Osteoblast (primary cell): ENCODE measurements at places on chromosomes 16 and 17. TPM values are rescaled to one million over a fixed set of nuclear protein-coding genes. Genes with fewer than 3 reads are reported as not detected.
A peak's percentile ranks its signal among the peaks of the same experiment; 100 is the strongest.

TSPAN10 gene
- 2.9 and 11.5 TPM in 2 replicates for total RNA-seq

DNA sequence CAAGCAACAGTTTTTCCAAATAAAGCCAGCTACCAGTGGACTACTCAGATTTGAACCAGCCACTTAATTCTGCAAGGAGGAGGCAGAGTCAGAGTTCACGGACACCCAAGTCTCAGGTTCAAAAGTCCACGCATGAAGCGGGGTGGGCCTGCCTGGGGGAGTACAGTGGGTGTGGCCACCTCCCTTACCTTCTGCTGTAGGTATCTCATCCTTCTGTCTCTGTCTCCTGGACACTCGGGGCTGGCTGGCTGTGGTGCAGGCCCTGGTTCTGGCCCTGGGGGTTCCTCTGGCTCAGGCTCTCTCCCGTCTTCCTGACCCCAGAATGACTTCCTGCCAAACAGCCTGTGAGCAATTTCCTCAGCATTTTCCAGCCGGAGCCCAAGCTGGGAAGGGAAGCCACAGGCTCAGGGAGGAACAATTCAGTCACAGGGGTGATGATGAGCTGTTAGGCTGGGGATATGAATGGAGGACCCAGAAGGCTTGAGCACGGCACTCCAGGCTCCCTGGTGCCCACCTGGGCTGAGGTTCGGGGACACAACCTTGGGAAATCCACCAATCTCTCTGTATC, 101.9 kb downstream of the LITAF start:
- peak; percentile 95 for DNase-seq

GRCh38 chr17:42953669-42954068, 10.6 kb downstream of the AARSD1 start:
- no peak for DNase-seq

- DNase-seq: peak; percentile 56
Observed at GRCh38 chr17:62741290-62741689, 66.8 kb downstream of the MARCHF10 start.

DNA sequence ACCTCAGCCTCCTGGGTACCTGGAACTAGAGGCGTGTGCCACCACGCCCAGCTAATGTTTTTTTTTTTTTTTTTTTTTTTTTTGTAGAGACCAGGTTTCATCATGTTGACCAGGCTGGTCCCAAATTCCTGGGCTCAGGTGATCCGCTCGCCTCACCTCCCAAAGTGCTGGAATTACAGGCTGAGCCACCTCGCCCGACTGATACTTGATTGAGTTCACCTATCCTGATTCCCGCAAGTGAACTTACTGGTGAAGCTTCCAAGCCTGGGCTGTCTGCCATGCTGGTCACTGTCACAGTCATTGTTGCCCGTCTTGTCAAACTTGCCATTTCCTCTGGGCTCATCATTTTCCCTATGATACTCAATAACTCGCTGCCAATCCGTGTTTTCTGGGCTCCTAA, 71.1 kb upstream of the MTMR4 start:
- DNase-seq: no peak

DNA sequence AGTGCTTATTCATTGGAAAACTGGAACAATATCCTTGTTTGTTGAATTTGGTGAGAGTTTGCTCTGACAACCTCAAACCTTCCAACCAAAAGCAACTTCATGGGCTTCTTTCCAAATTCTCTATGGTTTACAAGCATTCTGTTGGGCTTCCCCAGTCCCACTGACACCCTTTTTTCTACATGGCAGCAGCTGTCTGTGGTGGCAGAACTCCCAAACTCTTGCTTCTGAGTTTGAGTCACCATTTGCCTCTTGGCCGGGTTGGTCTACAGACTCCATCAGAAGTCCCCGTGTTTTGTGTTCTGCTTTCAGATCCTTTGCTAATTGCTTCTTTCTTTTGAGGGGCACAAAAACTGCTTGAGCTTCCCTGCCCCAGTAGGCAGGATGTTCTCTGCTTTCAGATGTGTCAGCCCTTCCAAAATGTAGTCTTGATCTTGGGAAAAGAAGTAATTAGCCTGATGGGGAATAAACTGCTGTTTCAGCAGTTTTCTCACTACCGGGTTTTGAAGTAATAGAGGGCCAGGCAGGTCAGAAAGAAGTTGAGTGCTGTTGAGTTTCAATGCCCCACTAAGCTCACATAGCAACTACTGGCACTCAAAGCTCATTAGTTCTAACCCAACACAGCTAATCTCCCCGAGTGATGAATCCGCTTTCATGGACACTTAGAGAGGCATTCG, 80.7 kb downstream of the HS3ST3A1 start:
- peak; percentile 81 for DNase-seq

TNRC6C gene
- total RNA-seq: 6.2 and 6.5 TPM in 2 replicates

GRCh38 chr17:58344791-58345157, 7.2 kb downstream of the SUPT4H1 start:
- DNase-seq: no peak

G6PC1 gene
- not detected in 2 replicates for total RNA-seq

- DNase-seq: peak; percentile 100
Observed at GRCh38 chr16:2047330-2048115, at the start of the genes NTHL1 and TSC2. NTHL1 (minus strand) TSS chr16:2047834; CDS start chr16:2047823, 11 bp downstream. TSC2 (plus strand) TSS chr16:2047985; CDS start chr16:2048616, 631 bp downstream.

GRCh38 chr17:4007346-4008081, 43.3 kb upstream of the ATP2A3 start:
- peak; percentile 48 for DNase-seq

JMJD6 gene
- 18.8 and 21.5 TPM in 2 replicates for total RNA-seq

DNA sequence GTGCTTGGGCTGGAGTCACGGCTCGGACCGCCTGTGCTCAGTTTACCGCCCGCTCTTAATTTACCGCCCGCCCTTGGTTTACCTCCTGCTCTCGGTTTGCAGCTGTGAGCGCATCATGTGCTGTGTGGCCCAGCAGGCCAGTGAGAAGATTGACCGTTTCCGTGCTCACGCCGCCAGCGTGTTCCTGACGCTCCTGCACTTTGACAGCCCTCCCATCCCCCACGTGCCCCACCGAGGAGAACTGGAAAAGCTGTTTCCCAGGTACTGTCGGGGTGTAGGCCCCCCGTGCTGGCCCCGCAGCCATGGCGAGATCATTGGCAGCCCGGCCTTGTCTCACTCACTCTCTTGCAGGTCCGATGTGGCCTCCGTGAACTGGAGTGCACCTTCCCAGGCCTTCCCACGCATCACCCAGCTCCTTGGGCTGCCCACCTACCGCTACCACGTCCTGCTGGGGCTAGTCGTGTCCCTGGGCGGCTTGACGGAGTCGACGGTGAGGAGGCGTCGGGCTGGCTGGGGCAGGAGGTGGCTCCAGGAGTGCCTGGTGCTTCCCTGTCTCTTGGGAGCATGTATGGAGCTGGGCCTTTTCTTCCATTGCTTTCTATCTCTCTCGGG, 89.3 kb upstream of the ZNF750 start:
- peak; percentile 62 for DNase-seq

CCL3 gene
- total RNA-seq: 0.29 and 0.36 TPM in 2 replicates

- peak; percentile 72 for DNase-seq
Observed at GRCh38 chr17:58537266-58537665, 22.8 kb upstream of the MTMR4 start.

ANKRD40 gene
- 41.5 and 42.7 TPM in 2 replicates for total RNA-seq

DNA sequence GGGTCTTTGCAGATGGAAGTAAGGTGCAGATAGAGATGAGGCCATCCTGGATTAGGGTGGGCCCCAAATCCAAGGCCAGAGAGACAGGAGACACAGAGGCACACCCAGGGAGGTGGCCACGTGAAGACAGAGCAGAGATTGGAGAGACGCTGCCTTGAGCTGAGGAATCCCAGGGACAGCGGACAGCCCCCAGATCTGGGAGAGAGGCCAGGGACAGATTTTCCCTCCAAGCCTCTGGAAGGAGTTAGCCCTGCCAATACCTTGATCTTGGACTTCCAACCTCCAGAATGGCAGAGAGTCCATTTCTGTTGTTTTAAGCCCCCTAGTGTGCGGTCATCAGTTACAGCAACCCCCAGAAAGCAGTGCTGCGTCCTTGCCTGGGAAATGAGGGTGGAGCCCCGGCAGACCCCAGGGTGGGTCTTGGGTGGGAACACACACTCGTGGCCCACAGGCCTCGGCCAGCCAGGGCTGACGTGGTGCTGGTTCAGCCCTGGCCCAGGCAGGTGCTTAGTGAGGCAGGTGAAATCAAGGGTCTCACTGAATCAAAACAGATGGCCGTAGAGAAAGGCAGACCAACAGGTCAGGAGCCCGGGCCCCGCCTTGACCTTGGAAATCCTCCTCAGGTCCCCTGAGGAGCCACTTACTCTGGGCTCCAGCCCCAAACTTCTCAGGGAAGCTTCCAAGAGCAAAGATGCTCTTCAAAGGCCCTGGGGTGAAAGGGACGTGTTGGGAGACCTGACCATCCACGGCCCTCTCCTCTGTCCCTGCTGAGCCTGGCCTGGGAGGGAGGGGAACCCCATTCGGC, 169.3 kb downstream of the RBFOX3 start:
- no peak for DNase-seq

MT2A gene
- total RNA-seq: 33.7 and 43.9 TPM in 2 replicates

- no peak for DNase-seq
Observed at GRCh38 chr16:68190081-68190480, 45.8 kb downstream of the ESRP2 start.

DNA sequence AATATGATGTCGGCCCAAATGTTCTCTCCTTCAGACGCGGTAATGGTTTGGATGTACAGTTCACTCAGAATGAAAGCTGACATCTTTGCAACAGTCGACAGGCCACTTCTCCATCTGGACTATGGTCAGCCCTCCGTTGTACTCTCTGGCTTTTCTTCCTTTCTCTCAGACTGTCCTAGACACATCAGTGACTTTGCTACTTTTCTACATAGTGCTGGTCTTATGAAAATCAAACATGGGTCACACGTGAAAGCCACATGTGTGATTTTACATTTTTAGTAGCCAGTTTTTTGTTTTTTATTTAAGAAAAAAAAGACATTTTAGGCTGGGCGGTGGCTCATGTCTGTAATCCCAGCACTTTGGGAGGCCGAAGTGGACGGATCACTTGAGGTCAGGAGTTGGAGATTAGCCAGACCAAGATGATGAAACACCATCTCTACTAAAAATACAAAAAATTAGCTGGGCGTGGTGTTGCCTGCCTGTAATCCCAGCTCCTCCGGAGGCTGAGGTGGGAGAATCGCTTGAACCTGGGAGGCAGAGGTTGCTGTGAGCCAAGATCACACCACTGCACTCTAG, 644.1 kb downstream of the KCNJ2 start:
- no peak for DNase-seq

DNA sequence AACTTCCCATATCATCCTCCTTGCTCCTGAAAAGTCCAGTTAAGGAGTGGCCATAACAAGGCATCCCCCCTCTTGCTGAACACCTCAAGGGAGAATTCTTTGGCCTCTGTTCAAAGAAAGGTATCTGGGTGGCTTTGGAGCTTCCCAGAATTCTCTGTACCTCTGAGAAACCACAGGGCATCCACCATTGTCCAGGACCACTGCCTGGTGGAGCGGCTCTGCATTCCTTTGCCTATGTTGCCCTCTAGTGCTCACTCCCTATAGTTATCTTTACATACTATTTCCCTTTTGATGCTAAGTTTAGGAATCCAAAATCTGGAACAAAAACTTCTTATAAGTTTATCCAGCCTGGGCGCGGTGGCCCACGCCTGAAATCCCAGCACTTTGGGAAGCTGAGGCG, 30.3 kb downstream of the CHD9NB start:
- peak; percentile 66 for DNase-seq

INTS2 gene
- 9.8 and 10.6 TPM in 2 replicates for total RNA-seq

ARHGAP27 gene
- 2.9 and 6.2 TPM in 2 replicates for total RNA-seq

ESRP2 gene
- under 0.01 TPM in 1 of 2 replicates, not detected in the other for total RNA-seq
